ENCODE measurements at places on chromosomes 7 and 10.

DNA sequence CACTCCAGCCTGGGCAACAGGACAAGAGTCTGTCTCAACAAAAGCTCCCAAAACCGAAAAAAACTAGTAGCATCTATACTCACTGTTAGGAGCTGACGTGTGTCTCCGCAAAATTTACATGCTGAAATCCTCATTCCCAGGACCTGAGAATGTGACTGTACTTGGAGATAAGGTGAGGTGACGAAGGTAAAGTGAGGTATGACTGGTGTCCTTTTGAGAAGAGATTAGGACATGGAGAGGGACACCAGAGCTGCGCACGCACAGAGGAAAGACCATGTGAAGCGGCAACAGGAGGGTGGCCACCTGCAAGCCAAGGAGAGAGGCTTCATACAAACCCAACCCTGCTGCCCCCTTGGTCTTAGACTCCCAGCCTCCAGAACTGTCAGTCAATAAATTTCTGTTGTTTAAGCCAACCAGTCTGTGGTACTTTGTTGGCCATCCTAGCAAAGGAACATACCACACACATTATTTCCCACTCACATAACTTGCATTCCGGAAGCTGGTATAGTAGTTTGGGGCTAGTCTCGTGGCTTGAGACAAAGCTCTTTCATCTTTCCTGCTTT is 1154.0 kb upstream of the CELF2 start:
- DNase-seq: no peak

DNA sequence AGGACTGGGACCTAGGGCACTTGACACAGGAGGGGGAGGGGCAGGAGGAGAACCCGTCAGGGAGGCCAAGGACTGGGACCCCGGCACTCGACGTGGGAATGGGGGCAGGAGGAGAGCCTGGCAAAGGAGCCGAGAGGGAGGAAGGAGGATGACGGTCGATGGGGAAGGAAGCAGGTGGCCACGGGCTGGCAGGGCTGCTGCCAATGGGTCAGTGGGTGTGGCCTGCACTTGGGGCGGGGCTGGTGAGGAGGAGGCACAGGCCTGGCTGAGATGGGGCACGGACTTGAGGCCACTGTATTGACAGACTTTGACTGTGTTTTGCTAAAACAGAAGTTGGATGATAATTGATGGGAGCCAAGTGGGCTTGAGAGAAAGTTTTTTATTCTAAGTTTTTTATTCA is 68.9 kb downstream of the RBM33 start:
- peak; percentile 56 for DNase-seq

DNA sequence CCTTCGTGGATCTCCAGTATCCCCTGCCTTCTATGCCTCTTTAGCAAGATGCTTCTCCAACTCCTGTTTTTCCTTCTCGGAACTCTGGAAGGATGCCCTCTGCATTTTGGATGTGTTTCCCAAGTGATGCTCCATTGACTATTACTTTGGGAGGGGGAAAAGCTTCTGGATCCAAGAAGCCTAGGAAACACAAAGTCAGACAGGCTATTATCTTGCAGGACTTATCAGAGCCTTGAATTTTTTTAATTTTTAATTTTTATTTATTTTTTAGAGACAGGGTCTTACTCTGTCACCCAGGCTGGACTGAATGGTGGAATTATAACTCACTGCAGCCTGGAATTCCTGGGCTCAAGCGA is 21.1 kb downstream of the TMEM270 start:
- no peak for DNase-seq

GRCh38 chr7:1533547-1534329 is 3.2 kb downstream of the MAFK start:
- peak; percentile 29 for DNase-seq

GRCh38 chr10:61142987-61143386 is 199.0 kb upstream of the RHOBTB1 start:
- DNase-seq: no peak

- DNase-seq: no peak
These were observed 270.0 kb downstream of the USP6NL start for GRCh38 chr10:11341283-11341960.

GRCh38 chr7:100396421-100396982 is 23.2 kb downstream of the PILRA start:
- no peak for DNase-seq

GRCh38 chr10:79947083-79947415 is 1.9 kb downstream of the SFTPD start:
- no peak for DNase-seq

GRCh38 chr7:35256256-35257175 is 2.6 kb upstream of the TBX20 start:
- DNase-seq: no peak

- no peak for DNase-seq
These were observed 76.9 kb downstream of the NRP1 start for GRCh38 chr10:33257439-33258080.

DNA sequence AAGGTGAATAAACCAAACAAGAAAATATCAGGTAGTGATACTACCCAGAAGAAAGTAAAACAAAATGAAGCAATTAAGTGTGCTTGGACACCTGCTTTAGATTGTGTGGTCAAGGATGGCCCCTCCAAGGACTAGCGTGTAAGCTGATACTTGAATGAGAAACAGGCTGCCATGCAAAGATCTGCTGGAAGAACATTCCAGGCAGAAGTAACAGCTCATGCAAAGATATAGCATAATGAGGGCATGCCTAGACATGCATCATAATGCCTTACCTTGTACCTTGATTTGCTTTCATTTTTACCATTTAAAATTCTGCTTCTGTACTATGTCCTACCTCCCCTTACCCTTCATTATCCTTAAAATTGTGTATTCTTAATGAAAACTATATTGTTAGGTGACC is 74.8 kb upstream of the HDAC9 start:
- DNase-seq: no peak

GRCh38 chr10:70714951-70715350 is 42.6 kb downstream of the ADAMTS14 start:
- no peak for DNase-seq

DNA sequence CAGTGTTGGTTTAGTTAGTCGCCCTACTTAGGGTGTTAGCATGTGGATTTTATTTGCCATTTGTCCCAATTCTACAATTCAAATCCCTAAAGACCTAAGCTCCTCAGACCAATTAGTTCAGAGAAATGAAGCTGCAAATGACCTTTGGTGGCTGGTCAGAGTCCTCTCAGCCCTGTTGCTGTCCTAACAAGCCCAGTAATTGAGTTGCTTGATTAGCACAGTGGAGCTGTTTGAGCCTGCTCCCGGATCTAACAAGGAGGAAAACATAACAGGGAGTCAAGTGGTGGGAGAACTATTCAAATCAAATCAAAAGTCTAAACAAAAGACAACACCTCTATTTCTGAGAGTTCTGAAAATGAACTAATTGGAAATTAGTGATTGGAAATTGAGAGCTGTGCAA is 22.1 kb downstream of the ZDHHC6 start:
- no peak for DNase-seq

DNA sequence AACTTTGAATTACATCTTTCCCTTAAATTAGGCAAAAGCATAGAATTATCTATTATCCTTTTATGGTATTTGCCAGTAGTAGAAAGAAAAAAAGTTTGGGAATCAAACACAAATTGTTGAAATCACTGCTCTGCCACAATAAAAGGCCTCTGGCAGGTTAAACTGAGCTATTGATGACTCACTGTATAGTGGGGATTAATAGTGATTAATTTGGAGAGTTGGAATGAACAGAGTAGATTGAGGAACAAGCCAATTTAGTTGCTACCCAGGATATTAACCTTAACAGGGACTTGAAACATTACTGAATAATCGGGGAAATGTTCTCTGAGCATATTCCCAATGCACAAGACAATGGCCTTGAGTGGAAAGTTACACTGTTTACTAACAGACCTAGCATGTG is 33.1 kb downstream of the MASTL start:
- DNase-seq: no peak

GRCh38 chr10:132135053-132135872 is 51.5 kb upstream of the DPYSL4 start:
- no peak for DNase-seq

DNA sequence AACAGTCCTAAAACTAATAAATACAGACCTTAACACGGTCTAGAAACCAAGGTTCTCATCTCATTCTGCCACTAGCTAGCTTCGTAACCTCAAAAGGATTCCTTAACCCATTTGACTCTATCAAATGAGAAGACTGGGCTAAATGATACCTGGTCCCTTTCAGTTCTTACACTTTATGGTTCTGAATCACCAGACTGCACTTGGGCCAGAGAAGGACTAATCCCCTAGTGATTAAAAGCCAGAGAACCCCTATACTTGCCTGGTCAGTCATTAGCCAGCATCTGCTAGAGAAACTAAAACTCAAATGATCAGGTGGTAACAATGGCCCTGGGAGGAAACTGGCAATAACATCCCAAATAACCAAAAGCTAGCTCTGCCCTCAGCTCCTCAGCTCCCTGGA is 16.8 kb downstream of the TMEM243 start:
- no peak for DNase-seq

- DNase-seq: no peak
These were observed 203.9 kb downstream of the DNAJB6 start for GRCh38 chr7:157540606-157541294.

GRCh38 chr10:126611303-126611702 is 59.2 kb downstream of the C10orf90 start:
- no peak for DNase-seq

- DNase-seq: no peak
These were observed 83.3 kb upstream of the MKLN1 start for GRCh38 chr7:131244259-131244852.

DNA sequence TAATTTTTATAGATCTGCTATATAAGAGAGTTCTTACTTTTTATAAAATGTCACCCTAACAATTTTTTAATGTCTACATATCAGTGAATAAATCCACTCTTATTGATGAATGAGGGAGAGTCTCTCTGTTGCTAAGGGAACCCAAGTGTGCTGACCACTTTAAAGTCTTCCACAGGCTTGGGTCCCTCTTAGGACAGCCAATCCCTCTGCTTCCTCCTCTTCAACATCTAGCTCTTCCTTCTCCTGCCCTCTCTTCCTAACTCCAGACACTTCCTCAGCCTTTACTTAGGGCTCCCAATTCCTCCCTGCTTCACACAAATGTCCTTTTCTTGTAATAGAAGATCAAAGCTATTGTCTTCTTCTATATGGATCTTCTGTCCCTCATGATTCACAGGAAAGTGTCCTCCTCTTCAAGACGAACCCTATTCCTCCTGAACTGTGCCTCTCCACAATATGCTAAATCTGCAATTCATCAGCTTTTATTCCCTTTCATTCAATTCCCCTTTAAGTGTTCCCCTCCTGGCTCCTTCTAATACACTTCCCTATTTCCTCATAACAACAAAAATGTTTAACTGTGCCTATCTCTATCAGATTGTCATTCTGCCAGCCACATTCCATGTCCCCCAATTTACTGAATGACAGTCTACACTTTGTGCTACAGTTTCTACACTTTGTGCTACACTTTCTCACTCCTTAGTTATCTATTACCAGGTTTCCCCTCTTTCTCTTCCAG is 37.7 kb downstream of the CDK6 start:
- no peak for DNase-seq

GRCh38 chr10:34988397-34989067 is 101.6 kb downstream of the CUL2 start:
- DNase-seq: no peak

DNA sequence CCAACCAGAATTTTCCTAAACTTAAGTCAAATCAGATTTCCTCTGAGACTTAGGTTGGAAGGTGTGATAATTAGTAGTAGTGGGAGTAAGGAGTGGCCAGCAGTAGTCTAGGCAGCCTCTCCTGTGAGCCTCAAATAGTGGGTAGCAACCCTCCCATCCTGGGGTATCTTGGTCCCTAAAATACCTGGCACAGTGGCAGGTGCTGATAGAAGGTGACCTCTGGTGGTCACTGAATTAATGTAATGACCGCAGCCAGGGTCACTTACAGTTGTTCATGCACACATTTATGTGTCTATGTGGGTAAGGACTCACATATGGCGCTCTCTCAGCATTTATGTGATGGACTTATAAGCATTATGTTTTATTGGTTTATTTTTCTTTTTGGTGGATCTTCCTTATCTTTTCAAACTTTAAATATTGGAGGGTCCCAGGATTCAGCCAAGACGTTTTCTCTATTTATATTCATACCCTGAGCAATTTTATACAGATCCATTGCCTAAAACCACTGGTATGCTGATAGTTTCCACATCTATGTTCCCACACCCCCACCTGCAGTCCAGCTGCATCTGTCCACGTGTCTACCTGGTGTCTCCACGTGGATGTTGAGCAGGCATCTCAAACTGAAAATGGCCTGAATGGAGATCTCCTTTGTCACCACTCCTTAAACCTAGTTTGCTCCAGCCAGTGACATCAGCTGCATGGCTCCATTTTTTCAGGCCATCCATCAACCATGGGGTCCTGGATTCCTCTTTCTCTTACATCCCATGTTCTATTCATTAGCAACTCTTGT is 18.3 kb downstream of the BMPER start:
- no peak for DNase-seq

DNA sequence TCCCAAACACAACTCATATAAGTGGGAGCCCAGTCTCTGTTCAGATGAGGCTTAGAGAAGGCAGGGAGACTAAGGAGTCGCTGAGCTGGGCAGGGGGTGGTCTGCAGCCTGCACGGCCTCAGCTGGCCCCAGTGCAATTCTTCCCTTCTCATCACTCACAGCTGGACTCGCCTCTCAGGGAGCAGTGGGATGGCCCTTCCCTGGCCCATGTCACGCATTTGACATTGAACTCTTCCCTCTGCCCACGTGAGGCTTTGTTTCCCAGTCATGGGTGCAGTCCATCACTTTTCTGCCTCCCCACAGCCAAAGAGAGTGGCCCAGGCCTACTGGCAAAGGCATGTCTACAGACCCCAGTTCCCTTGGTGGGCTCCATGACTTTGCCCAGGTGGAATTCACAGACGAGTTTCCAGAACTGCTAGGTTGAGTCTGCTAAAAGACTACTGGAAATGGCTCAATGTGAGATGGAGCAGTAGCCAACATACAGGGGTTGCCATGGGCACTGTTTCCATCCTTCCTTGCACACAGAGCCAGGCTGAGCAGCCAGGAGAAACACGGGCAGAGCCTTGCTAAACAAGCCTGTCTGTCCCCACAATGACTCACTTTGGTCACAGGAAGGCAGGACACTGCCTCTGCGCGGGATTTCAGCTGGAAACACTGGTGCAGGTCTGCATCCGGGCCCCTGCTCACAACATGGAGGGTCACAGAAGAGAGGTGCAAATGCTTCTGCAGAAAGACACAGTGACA is 90.1 kb downstream of the OAT start:
- DNase-seq: no peak

GRCh38 chr7:20835111-20835750 is 48.5 kb upstream of the SP8 start:
- DNase-seq: no peak

Measured in left colon (tissue), 2 donors.